ENCODE measurements at places on chromosomes 6 and 20.

- no peak for DNase-seq
Observed at GRCh38 chr6:25411316-25411950, 132.3 kb downstream of the CARMIL1 start.

GRCh38 chr6:3738381-3739131 lies 13.0 kb downstream of the PXDC1 start:
- DNase-seq: no peak

- DNase-seq: no peak
Observed at GRCh38 chr20:46713957-46714834, 4.7 kb downstream of the SLC2A10 start.

DNA sequence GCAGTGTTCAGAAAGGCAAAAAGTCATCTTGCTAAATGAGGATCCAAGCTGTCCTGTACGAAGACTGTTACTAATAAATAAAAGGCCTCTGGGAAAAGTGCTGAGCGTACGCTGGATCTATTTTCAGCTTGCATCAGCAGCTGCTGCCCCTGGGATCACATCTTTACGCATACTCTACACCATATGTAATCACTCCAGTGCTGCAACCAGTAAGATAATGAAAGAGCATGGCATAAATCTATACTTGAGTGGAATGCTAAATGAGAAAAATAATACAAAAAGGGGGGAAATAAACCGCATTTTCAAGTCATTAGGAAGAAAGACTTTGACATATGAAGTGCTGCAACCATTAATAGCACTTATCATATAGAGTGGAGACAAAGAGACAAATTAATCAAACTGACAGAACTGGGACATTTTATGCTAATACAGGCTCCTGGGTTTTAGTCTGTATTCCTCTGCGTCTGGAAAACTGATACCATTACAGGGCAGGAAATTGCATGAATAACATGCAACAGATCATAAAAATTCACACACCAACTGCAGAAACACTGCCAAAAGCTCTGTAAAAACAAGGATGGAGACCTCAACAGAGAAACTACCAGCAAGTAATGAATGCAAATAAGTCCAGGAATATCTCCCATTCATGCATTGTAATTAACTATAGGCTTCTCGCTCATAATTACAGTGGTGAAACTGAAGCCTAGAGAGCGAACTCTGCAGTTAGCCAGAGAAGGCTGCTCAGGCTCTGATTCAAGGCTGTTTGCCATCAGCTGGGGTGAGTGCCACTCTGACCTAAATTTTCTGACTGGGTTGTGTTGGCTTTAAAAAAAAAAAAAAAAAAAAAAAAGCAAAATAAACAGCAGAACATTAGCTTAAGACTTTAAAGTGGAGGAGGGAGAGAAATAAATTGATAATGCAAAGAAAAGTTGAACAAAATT lies 83.8 kb downstream of the GJA10 start:
- no peak for DNase-seq

GRCh38 chr20:62463651-62464424 lies 12.0 kb downstream of the GATA5 start:
- DNase-seq: no peak

Measured in stimulated activated CD8-positive, alpha-beta memory T cell treated with anti-CD3 and anti-CD28 coated beads, Interleukin-15, amount 100 ng/mL, for 48 hours (primary cell).